GM13977 (cell line): ENCODE measurements at places on chromosomes 2 and 18.

GRCh38 chr2:42742740-42743658, 20.9 kb downstream of the OXER1 start:
- no peak for DNase-seq

DNA sequence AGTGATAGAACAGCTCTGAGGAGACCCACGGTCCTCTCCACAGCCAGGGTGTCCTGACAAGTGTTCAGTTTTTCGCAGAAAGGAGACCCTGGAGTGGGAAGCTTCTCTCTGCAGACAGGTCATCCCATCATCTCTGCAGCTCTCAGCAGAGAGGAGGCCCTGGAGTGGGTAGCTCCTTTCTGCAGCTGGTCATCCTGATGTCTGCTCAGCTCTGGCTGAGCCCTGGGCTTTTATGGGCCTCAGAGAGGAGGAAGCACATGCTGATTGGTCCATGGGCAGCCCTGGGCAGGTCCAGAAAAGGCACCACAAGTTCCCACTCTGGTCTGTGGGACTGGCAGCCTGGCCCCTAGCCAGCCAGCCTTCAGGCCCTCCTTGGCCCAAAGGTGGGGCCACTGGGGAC, 72.3 kb upstream of the ST3GAL5 start:
- no peak for DNase-seq

DNA sequence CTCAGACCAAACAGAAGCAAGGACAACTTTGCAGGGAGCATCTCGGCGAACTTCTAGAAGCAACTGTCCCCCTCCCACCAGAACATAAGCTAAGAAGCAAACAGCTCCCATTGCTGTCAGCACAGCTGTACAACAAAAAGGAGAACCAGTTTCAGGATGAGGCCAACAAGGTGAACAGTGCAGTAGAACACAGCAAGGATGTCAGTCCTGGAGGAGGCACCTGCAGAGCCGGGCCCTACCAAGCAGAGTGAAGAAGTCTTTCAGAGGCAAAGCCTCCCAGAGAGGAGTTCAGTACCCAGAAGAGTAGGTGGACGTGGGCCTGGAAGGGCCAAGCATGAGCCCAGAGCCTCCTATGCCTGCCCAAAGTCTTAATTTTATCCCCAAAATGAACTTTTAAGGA, 1.0 kb downstream of the PASK start:
- DNase-seq, result no peak

DNA sequence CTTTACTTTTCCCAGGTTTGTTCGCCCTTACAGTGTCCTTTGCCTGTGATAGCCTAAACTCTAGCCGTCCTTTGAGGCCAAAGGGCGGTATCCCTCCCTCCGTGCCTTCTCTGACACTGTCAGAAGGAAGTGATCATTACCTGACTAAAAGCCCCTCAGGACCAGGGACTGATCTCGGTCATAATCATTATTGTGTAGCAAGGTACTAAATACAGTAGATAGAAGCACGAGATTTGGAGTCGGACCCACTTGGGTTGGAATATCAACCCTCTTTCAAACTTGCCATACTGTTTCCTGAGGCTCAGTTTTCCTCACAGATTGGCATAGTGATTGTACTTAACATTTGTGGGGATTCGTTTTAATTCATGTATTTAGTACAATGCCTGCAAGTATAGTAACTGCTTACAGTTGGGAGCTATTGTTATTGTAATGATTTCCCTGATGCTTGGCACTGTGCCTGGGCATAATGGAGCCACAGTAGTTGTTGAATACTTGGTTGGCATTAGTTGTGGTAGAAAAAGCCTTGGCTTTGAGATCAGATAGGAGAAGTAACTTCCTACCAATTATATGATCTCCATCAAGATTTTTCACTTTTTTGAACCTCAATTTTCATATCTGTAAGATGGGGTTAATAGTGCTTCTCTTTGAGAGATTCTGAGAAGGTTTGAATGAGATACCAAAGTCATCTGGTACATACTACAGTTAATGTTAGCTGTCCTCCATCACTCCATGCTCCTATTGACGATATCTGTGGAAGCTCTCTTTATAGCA, 836 bp downstream of the STK11IP start:
- peak; percentile 3 for DNase-seq

GRCh38 chr2:200798514-200798913, 13.2 kb upstream of the BZW1 start:
- no peak for DNase-seq

GRCh38 chr2:209565896-209566582, 142.2 kb downstream of the MAP2 start:
- no peak for DNase-seq
